Caco-2 (cell line): ENCODE measurements at places on chromosomes 13 and 19. TPM values are rescaled to one million over a fixed set of nuclear protein-coding genes. Genes with fewer than 3 reads are reported as not detected.

GRCh38 chr19:38213911-38214625 is 10.0 kb downstream of the DPF1 start:
- DNase-seq = no peak

TMPRSS9 gene
- 0.49 and 0.66 TPM in 2 replicates for total RNA-seq

DNA sequence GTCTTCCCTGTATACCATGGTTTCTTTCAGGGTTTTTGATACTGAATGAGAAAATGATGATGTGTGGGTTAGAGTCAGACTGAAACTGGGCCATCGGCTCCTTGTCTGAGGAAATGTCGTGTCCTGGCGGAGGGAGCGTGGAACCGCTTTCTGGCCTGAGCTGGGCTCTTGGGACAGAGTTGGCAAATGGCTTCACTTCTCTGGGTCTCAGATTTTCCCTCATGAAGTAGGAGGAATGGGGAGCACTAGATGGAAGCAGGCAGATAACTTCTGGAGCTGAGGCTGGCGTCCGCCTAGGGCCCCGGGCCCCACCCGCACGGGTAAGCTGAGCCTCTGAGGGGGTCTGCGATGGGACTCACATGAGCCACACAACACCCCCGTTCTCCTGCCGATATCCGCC is 133.3 kb upstream of the WASF3 start:
- DNase-seq = no peak

HS6ST3 gene
- total RNA-seq = not detected in 2 replicates

PALM3 gene
- 25.9 TPM in 2 replicates for total RNA-seq

ELF1 gene
- total RNA-seq = 108 and 116 TPM in 2 replicates

C1QTNF9 gene
- not detected in 2 replicates for total RNA-seq

DNA sequence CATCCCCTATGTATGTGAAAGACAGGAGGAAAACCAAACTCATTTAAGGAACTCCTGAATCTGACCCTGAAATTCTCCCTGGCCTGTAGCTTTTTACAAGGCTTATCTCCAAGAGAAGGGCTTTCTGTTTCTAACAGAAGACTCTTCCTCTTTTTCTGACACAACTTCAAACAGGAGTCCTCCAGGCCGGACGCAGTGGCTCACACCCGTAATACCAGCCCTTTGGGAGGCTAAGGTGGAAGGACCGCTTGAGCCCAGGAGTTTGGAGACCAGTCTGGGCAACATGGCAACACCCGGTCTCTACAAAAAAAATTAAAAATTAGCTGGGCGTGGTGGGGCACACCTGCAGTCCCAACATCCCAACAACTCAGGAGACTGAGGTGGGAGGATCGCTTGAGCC is 41.9 kb downstream of the CARS2 start:
- DNase-seq = no peak

GPC6 gene
- 0.07 and 0.16 TPM in 2 replicates for total RNA-seq

DNA sequence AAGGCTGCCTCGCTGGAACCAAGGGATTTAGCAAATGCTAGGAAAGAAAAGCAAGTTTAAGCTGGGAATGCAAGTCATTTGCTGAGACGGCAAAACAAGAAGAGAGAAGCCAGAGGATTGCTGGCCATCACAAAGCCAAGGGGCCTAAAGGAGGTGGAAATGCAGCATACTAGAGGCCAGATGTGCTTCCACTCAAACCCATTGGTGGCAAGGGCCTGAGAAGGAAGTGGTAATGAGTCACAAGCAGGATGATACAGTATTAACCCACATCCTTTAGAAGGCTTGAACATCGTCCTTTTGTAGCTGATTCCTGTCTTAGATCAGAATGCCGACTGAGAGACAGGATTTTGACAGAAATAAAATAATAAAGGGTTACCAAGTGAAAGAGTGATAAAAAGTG is 68.2 kb downstream of the ITGBL1 start:
- no peak for DNase-seq
